ENCODE measurements at places on chromosomes 2 and 18.
A peak's percentile ranks its signal among the peaks of the same experiment; 100 is the strongest.

DNA sequence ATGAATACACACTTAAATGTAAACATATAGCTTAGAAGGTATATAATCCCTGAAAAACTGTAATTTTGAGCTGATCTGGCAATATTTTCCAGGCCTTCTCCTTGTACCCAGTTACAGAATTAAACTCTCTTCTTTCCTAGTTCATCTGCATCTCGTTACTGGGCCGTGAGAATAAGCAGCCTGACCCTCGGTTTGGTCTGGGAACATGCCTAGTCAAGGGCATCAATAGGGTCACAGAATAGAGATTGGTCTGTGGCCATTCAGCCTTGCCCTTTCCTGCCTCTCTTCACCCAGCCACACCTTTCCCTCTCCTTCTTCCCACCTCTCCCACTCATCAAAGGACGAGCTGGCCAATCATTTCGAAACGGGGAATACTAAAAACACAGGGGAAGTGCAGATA lies 27.3 kb downstream of the SULT1C2 start:
- no peak for DNase-seq

DNA sequence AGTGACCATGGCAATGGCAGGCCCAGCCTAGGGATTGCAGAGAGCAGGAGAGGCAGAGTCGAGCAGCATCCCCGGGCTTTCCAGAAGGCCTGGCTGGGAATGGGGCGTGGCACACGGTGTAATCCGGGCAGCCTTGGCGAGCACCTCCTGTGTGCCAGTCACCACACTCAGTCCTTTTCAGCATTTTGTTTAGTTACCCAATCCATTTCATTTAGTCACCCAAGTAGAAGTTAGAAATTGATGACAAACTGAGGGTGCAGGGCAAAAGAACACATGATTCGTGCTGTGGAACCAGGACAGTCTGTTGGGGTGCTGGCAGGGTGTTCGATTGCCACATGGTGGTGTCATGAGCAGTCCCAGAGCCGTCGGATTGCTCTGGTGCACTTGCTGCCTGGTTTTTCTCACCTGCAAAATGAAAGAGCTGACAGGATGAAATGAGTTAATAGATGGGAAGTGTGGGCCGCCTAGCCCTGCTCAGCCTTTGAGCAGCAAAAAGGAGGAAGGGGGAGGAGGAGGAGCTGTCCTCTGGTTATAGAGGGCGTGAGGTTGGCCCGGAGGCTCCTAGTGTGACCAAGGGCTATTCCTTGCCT lies 299.4 kb downstream of the AGAP1 start:
- DNase-seq, result peak; percentile 28

DNA sequence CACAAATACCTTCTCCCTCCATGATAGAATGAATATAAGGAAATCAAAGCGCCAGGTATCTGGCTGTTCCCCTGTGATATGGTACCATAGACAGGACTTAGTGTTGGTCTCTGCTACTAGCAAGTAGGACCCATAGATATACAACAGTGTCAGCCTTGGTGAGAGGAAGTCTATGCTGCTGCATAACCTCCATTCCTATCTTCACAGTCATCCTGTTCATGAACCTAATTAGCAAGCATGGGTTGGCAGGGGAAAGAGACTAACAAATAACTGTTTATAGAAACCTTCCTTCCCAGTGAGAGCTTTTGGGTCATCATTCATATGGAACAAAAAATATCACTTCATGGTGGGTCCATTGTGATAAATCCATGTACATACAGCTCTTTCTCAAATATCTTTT lies 188.9 kb upstream of the FAM98A start:
- DNase-seq, result peak; percentile 59

DNA sequence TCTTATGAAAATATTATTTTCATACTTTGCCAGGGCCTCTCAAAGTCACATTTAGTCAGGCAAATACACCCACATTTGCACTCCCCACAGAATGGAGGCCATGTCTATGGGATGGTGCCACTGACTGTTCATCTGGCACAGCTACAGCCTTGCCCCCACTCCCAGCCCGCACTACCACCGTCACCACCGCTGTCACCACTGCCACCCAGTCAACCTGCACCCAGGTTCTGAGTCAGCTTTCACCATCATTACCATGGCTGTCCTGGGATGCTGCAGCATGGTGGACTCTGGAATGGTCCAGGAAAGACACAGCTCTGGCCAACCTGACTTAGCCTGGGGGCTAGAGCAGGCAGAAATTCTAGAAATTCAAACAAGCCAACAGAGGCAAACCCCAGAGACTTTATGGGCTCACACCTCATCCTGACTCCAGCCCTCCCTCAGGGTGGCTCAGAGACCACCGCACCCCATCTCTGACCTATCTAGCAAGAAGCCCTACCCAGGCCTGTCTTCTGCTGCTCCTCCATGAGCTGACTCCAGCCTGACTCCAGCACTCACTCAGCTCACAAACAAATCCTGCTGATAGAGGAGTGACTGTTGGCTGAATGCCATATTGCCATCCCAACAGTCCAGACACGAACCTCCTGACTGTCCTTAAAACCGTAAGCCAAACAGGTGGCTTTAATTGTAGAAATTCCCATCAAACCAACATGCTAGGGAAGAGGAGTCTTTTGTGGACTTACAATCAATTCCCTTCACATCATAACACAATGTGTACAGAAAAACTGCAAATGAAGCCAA lies 28.0 kb downstream of the DNER start:
- DNase-seq, result peak; percentile 4

DNA sequence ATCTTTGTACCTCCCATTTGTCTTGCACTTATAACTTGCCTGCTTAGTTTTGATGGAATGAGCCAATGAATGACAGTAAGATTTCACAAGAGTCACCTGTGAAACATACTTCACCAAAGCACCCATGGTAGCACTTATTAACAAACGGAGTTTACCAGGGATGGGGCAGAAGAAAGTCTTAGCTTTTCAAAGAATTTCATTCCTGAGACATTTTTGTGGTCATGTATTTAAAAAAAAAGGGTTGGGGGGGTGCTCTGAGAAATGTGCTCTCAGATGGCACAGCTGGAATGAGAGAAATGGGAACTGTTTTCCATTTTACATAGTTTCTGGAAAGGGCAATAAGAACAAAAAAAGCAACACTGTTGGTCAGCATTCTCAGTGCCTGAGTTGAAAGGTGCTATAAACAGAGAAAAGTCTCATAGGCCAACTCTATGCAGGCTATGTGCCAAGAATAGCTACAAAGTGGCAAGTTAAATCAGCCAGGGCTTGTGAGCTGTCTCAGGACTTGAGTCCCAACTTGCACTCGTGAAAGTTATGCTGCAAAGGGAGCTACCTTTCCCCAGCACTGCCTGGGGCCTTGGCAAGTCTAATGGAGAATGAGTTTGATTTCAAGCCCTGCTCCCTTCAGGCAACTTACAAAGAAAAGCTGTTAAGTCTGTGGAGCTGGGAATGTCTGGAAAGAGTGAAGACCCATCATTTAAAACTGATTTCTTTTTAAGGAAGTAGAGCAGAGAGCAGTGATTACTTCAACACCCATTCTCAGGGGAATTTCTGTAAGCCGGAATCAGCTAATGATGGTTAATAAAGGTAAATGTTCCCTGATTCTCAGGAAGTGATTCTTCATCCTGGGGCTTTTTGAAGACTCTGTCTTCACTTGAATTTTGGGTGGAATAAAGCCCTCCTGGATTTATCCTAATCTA lies 170.6 kb downstream of the SLC8A1 start:
- DNase-seq, result peak; percentile 88

- no peak for DNase-seq
These were observed 19.4 kb downstream of the CELF4 start for GRCh38 chr18:37546272-37546537.

DNA sequence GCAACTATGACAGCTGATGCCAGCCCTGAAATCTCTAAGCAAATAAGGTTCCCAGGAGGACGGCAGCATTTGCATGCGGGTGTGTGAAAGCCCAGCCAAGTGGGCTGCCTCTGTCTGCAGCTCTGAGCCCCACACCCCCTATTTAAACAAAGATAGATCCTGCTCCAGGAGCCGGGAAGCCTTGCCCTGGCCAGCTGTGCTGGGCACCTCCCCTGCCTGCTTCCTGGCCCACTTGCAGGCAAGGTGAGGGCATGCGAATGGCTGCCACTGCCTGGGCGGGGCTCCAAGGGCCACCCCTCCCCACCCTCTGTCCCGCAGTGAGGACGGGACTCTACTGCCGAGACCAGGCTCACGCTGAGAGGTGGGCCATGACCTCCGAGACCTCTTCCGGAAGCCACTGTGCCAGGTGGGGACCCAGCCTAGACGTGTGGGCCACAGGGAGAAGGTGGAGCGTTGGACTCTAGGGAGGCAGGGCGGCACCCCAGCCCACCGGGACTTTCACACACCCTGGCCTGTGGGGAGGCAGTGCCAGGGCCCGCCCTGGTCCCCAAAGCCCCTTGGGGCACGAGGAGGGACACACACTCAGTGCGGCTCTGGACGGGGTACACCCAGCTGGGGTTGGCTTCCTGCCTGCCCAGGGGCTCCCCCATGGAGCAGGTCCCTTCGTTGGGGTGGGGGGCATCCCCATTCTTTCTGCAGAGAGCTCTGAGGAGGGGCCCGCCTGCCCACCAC lies at the start of gene ANO7:
ANO7 (plus strand) TSS at position 317 of the 732 bp plus-strand sequence. CDS start 1,387 bp downstream, outside the sequence.
- DNase-seq, result no peak

DNA sequence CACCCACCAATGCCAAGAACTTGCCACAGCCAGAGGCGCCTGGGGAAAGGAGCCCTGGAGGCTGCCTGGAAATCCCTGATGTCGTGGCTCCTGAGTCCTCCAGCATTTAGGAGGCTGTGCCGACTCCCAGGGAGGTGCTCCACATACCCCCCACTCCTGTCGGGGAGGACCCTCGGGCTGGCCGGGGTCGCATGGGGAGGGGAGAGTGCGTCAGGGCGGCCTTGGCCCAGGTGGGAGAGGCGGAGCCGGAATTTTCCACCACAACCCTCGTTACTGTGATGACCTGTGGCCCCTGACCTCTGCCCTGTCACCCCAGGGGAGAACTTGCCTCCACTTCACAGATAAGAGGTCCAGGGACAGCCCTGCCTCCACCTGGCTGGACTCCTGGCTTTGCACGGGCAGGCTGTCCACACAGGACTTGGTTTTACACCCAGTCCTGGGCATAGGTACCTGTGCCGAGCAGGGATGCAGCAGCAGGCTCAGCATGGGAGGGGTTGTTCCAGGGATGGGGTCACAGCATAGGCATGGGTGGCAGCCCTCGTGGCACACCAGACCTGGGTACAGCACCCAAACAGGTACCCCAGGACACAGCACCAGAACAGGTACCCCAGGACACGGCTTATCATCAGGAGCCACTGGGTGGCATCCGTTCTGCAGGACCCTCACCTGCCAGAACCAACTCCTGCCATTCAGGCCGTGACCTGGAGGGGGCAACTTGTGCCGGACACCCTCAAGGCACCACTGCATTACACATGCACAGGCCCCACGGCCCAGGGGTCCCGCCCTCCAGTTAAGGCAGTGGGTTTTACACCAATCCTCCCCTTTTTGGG lies 12.3 kb upstream of the AGXT start:
- no peak for DNase-seq

GRCh38 chr2:167177196-167177595 lies 288.9 kb downstream of the XIRP2 start:
- peak; percentile 31 for DNase-seq

GRCh38 chr18:57785751-57786437 lies 17.2 kb downstream of the ATP8B1 start:
- DNase-seq, result no peak

DNA sequence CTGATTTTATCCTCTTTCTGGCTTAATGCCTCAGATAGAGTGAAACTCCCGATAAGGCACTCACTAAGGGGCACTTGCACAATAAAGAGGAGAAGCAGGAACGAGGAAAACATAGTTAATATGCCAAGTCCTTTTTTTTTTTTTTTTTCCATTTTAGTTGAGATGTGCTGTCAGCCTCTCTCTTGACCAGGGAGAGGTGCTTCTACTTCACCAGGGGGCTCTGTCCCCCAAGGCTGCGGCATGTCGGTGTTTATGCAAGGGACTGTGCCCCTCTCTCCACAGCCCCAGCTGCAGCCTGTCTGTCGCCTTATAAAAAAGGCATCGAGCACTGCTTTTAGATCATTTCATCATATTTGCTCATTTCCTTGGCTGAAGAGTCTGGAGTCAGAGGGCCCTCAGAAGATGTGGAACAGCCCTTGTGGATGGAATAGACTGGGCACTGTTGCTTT lies 178.1 kb downstream of the SLC8A1 start:
- DNase-seq, result no peak

- no peak for DNase-seq
These were observed 9.1 kb downstream of the KLF7 start for GRCh38 chr2:207156451-207157161.

GRCh38 chr2:218238887-218239286 lies 21.9 kb downstream of the ARPC2 start:
- no peak for DNase-seq

- DNase-seq, result peak; percentile 15
These were observed 108.1 kb downstream of the AOX1 start for GRCh38 chr2:200693836-200694470.

DNA sequence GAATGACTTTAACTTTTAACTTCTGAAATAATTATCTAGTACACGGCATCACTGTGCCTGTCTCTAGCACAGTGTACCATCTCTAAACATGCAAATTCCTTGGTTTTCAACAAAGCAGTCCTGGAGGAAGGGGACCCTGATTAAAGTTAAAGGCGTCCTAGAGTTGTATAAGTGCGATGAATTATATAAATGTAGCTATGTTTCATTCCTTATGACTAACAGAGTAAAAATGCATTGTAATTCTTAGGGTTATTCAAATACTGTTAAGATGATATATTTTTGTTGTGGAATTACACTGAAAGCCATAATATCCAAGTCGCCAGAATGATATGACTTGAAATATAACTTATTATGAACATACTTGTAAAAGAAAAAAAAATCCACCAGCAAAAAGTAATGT lies 544.9 kb upstream of the LINC00305 start:
- DNase-seq, result no peak

DNA sequence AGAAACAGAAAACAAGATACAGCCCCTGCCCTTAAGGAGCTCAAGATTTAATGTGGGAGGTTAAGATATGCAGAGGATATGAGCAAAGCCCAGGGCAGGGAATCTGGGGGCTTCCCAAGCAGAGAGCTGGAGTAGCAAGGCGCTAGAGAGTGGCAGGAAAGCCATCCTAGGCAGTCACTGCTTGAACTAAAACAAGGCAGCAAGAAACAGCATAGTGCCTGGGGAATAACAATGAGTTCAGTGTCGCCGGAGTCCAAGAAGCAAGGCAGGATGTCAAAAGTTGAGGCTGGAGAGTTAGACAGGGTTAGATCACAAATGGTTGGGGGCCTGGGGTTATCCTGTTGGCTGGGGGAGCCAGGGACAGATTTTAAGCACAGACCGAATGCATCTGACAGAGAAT lies 24.6 kb downstream of the CDH2 start:
- DNase-seq, result no peak

GRCh38 chr2:8822218-8822617 lies 15.2 kb downstream of the KIDINS220 start:
- peak; percentile 36 for DNase-seq

DNA sequence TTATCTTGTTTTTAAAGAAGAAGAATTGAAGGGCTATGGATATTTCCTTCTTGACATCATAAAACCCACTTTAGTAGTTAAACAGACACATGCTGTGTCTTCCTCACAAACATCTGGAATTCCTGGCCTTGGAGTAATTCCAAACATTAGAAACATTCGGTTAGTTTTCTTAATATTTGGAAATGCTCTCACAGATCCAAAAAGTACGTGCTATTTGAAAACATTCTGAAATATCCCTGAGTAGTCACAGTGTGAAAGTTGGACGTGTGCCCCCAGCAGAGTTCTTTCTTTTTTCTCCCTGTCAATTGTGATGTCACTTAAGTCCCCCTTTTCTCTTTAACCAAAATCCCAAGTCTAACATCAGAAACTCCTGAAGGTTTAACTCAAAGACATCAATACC lies 91.3 kb downstream of the ANTXR1 start:
- DNase-seq, result peak; percentile 28

GRCh38 chr18:7990670-7991069 lies 423.6 kb downstream of the PTPRM start:
- no peak for DNase-seq

- DNase-seq, result peak; percentile 69
These were observed 89.1 kb downstream of the ZEB2 start for GRCh38 chr2:144430722-144431391.
